ENCODE measurements at places on chromosomes 6 and 20.

DNA sequence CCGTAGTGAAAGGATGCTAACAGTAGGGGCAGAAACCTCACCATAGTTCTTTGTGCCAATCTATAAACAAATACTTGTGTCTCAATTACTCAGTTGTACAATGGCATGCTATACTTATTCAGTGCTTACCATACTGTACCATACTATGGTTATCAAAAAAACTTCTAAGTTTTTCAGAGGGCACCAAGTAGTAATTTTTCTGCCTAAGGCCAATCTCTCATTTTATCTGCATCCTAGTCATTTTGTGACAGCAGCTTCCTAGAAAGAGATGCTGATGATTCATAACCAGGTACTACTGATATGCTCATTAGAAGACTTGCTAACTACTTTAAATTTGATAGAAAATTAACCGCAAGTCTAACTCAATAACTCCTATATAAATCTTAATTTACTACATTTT, 42.9 kb downstream of the TMEM244 start:
- no peak for DNase-seq

GRCh38 chr6:26331218-26332073, 33.6 kb upstream of the BTN3A2 start:
- DNase-seq = peak; percentile 67

GRCh38 chr6:69581581-69581980, 215.2 kb downstream of the LMBRD1 start:
- DNase-seq = no peak

- peak; percentile 14 for DNase-seq
Observed at GRCh38 chr20:43442282-43442880, 15.3 kb upstream of the SRSF6 start.

- no peak for DNase-seq
Observed at GRCh38 chr20:31568773-31569162, 36.3 kb upstream of the ID1 start.

DNA sequence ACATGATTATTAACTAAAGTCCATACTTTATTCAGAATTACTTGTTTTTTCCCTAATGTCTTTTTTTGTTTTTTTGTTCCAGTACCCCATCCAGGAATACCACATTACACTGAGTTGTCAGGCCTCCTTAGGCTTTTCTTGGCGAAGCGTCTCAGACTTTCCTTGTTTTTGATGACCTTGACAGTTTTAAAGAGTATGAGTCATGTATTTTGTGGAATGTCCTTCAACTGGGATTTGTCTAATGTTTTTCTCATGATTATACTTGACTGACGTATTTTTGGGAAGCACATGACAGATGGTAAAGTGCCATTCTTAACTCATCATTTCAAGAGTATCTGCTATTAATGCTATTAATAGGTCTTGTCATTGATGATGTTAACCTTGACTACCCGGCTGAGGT, 23.6 kb downstream of the ENPP1 start:
- peak; percentile 46 for DNase-seq

- DNase-seq = no peak
Observed at GRCh38 chr20:34871320-34871926, 1.2 kb downstream of the GGT7 start.

DNA sequence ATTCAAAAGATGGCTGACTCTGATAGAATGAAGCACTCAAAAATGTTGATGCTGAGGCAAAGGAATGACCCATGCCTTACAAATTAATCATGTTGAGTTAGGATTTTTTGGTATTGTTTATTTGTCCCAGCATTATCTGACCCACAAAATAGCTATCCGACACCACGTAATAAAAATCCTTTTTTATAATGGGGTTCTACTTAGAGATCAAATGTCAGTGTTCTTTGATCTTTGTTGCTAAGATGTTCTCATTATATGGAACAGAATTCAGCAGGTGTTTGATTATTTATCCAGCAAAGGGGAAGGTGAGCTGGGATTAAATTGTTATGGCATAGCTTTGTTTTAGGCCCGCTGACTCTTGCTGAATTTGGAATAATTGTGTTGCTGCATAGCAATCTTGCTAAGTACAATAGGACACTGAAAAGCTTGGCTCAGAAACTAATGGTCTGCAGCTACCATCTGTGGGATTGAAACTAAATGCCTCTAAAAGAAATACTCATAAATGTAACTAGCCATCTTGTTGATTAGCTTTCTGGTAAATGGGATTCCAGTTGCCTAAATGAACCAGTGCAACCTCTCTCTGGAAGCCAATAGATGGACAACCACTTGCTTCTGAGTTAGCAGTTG, 180.2 kb upstream of the HDAC2 start:
- no peak for DNase-seq

DNA sequence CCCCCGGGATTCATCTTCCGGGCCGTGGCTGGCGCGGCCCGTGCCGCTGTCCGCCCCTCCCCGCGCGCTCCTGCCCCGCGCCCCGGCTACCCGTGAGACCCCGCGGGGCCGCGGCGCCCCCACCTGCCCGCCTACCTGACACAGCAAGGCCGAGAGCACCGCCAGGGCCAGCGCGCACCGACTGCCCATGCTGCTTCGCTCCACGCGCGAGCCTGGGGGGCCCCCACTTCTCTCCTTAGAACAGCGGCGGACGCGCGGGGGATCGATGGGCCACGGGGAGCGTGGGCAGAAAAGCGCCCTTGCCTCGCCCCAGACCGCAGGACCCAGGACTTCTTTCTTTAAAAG, 955 bp downstream of the DLL1 start:
- DNase-seq = no peak

GRCh38 chr6:27760464-27760863, 151.7 kb downstream of the OR2B2 start:
- no peak for DNase-seq

- peak; percentile 5 for DNase-seq
Observed at GRCh38 chr20:62303340-62304226, 786 bp downstream of the ADRM1 start.

DNA sequence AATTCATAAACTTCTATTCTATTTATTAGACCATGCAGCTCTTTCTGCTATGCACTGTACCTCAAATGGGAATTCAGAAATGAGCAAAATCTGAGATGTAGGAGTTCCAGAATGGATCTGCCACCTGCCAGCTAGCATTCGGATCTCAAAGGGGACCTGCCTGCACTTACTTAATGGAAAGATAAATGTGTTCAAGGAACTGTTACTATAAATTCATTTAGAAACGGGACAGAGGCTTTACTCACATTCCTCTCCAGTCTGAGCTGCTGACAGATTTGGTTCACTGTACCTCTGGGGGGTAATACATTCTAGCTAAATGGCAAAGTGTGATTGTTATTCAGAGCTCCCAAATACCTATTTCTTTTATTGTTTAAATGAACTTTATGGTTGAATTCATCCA, 384.1 kb downstream of the GRIK2 start:
- no peak for DNase-seq

DNA sequence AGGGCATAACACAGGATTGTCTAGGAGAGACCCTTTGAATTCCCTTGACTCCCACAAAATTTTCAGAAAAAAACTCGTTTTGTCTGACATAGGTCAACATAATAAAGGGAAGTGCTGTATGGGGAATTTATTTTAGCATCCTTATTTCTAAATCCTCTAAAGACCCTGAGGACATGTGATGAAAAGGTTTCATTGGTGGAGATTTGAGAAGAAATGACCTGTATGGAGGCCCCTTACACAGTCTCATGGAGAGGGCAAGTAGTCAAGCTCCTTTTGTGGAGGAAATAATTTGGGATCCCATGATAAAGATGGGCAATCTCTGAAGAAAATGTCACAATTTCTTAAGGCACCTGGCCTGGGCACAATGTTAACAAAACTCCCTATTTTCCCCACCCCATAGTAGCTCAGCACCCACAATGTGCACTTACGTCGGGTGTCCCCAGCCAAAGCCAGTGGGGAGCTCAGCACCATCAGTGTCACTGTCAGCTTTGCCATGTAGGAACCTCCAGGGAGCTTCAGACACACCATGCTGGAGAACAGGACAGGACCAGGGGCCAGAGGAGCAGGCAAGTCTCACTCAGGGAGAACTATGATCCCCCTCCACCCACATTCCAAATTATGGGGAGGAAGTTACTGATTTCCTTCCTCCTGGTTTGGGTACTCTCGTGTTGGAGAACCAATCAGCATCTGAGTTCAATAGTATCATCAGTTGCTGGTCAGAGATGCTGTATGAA, at the start of gene HLA-DRB5:
HLA-DRB5 (minus strand) TSS at position 591 of the 734 bp plus-strand sequence; CDS start at position 528, 63 bp downstream.
- DNase-seq = no peak

DNA sequence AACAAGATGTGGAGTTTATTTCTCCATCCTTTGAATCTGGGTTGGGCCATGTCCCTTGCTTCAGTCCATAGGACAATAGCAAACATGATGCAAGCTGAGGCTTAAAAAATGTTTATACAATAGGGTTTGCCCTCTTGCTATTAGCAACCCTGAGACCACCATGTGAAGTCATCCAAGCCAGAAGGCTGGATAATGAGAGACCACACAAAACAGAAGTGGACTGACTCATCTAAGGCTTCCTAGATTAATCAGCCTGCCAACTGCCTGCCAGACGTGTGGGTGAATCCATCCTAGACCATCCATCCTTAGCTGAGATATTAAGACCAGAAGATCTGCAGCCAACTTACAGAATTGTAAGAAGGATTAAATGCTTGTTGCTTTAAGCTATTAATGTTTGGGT, 38.1 kb upstream of the ISM1 start:
- no peak for DNase-seq

GRCh38 chr6:4941782-4942672, 61.8 kb downstream of the RPP40 start:
- peak; percentile 97 for DNase-seq

DNA sequence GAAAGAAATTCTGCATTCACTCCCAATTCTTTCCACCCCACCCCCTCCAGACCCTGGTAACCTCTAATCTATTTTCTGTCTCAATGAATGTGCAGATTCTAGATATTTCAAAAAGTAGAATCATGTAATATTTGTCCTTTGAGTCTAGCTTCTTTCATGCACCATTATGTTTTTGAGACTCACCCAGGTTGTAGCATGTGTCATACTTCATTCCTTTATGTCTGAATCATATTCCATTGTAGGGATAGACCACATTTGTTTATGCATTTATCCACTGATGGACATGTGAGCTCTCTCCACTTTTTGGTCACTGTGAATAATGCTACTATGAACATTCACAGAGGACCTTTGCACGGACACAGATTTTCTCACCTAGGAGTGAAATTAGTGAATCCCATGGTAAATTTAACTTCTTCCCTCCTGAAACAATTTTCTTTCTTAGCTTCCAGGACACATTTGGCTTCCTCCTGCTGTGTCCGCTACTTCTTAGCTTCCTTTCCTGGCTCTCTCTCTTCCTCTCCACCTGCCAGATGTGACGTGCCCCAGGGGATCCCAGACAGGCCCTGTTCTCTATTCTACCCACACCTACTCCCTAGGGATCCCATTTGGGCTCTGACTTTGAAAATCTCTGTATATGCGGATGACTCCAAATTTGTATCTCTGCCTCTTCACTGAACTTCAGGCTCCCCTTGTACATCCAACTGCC, 24.1 kb upstream of the ARFGEF2 start:
- DNase-seq = peak; percentile 79

- DNase-seq = no peak
Observed at GRCh38 chr6:155958550-155958949, 502.9 kb upstream of the NOX3 start.

GRCh38 chr6:155121699-155122098, 126.6 kb downstream of the TIAM2 start:
- no peak for DNase-seq

DNA sequence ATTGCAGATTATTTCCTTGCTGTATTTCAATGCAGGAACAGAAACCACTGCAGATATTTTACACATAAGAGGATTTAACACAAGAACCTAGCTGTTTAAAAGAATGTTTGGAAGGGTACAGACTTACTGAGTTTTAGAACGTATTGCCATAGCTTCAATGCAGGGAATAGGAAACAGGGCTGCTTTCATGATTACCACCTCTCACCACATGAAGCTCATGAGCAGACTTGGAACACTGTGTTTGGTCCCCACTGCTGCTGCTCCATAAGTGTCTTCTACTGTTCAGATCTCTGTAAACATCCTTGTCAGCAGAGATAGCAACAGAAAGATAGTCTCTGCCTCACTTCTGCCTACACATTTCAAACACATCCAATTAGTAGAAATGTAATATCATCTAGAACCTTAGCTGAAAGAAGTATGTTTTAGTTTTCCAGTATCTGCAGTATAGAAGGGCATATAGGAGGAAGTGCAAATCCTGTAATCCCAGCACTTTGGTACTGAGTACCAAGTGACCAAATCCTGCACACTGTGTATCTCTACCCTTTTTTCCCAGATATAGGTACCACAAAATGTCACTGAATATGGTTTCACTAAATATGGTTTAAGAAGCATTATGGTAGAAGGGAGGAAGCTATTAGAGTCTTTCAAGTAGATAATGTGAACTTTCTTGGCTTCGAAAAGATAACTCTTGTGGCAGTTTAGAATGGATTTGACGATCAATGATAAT, 51.9 kb downstream of the STXBP5 start:
- DNase-seq = no peak

GRCh38 chr6:14470101-14470500, 352.5 kb downstream of the CD83 start:
- DNase-seq = no peak

- DNase-seq = no peak
Observed at GRCh38 chr20:4324611-4325243, 309.4 kb upstream of the RNF24 start.

DNA sequence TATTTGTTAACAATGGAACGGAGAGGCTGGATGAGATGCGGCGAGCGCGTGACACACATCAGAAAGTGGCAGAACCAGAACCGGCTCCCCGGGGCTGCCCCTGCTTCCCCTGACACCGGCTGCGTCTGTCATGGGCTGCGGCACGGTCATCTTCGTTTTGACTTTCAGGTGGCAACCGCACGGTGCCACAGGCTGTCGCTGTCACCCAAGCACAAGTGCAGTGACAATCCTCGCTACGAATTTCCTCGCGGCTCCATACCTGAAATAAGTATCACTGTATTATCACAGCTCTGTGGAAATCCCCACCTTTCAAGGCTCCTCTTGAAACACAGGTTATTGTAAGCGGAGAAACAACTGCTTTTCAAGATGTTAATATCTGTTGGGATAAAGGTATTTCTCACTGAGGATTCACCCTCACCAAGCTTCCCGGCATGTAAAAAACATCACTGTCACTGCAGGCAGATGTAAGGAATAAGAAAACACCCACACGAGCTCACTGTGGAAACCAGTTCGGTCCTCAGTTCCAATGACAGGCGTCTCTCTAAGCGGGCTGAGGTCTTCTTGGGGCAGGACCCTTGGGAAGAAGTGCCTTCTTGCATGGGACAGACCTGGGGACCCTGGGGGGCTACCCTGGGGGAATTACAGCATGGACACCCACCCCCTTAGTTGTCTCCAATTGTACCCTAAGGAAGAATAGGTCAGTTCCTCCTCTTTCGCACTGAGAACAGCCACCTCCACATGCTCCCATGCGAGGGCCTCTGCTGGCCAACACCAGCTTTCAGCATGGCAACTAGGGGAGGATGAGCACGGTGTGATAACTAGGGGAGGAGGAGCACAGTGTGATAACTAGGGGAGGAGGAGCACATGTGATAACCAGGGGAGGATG, 86.3 kb downstream of the DACT2 start:
- peak; percentile 7 for DNase-seq

DNA sequence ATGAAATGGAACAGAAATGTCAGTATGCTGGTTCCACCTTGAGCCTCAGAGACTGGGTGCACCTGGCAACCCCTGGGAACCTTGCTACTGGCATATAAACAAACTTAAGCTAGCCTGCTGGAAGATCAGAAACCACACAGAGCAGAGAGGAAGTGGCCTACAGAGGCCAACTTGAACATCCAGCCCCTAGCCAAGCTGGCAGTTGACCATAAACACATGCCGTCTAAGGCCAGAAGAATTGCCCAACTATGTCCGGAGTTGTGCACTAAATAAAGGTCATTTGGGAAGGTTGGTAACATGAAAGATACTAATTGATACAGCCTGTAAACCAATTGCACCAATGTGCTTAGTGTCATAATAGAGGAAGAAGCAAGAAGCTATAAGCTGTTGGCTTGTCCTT, 266.6 kb upstream of the BTBD3 start:
- DNase-seq = no peak
